ENCODE measurements at places on chromosomes 12 and 14.

- DNase-seq, result no peak
Measured at GRCh38 chr12:90020014-90020413, 311.4 kb upstream of the ATP2B1 start.

DNA sequence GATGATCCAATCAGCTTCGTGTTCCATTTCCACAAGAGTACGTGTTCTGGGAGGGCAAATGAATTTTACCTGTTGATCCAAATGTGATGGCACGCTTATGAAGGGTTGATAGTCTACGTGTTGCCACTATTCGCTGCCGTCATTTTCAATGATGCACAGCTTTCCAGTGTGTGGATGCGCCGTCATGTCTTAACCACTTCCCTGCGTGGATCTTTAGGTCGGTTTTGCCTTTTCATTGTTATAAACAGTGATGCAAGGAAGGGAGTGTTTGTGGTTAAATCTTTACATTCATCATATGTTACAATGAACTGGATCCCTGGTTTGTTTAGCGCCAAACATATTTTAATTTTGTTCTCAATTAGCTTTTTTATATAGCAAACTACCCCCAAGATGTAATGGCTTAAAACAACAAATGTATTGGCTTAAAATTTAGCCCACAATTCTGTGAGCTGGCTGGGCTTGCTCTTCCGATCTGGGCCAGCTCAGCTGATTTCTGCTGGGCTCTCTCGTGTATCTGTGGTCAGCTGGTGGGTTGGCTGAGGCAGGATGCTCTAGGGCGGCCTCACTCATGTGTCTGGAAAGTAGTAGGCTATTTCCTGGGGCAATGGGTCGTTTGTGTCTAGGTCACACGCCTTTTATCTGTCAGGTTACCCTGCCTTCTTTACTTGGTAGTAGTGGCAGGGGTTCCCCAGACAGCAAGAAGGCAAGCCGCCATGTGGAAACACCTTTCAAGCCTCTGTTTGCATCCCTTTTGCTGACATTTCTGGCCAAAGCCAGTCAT, 176.7 kb downstream of the CRADD start:
- no peak for DNase-seq

- peak; percentile 42 for DNase-seq
Measured at GRCh38 chr14:68663385-68664076, 129.3 kb downstream of the ZFP36L1 start.

GRCh38 chr12:104482113-104482512, 25.4 kb downstream of the CHST11 start:
- no peak for DNase-seq

DNA sequence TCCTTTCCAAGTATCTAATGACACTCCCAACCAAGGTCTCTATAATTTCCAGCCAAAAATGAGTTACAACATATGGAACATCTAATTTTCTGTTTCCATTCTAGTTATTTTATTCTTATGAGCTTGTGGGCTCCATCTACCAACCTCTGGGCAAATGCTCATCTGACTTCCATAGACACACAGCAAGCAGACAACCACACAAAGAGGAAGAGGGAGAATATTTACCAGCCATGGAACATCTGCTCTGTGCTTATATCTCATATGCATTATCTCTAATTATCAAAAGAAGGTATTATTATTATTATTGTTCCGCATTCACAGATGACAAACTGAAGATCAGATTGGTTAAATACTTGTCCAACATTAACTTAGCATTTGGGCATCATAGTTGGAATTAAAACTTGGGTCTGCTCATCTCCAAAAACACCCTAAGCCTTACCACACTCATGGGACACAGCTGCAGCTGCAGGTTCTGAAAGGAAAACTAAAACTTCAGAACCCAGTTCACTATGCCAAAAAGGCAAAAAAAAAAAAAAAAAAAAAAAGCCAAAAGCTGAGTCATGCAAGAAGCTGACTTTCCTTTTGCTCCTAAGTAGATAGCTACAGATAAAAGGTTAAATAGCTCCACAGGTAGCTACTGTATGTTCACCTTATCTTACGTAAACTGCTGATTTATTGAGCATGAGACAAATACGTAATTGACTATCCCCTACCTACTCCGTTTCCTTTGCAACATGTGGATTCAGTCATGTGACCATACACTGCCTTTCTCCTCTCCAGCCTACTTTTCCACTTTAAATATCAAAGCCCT, 23.6 kb upstream of the TCL1B start:
- no peak for DNase-seq

GRCh38 chr12:117309276-117309925, 52.0 kb downstream of the NOS1 start:
- DNase-seq, result no peak

GRCh38 chr12:58886474-58886873, 33.8 kb downstream of the LRIG3 start:
- no peak for DNase-seq

DNA sequence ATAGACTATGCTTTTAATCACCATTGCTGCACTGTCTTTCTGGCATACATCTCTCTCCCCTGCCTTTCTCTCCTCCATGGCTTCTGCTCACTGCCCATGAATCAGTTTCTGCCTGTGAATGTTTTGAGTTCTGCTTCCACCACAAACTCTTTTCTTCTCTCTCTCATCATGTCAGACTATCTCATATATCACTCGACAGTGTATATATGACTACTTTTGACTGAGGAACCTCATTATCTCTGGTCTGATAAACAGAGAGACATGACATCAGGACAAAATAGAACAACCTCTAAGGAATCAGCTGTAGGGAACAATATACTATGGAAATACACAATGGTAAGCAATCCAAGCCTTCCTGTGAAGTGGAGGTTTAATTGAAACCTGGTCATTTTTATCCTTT, 177.9 kb downstream of the FOXA1 start:
- no peak for DNase-seq

Measured in activated naive CD4-positive, alpha-beta T cell treated with anti-CD3 and anti-CD28 coated beads, Interleukin-2, amount 50 U/mL, for 72 hours (primary cell).